ENCODE measurements at places on chromosomes 7 and 10.

- DNase-seq = no peak
Measured at GRCh38 chr7:37540917-37541316, 92.3 kb upstream of the ELMO1 start.

DNA sequence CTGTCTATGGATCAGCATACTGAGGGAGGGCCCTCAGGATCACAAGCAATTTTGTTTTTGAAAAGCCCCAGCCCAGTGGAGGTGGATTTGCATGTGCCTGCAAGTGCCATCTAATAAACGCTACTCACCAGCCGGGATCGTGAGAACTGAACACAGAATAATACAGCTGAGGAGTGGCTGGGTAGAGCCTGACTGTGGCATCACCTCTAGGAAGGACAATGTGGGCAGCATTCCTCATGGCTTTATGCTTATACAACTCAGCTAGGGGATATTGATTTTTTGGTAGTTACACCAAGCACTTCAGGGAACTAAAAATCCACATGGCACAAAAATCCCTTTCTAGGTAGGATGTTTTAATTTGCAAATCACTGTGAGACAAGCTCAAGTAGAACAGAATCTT is 72.7 kb upstream of the PALS2 start:
- no peak for DNase-seq

DNA sequence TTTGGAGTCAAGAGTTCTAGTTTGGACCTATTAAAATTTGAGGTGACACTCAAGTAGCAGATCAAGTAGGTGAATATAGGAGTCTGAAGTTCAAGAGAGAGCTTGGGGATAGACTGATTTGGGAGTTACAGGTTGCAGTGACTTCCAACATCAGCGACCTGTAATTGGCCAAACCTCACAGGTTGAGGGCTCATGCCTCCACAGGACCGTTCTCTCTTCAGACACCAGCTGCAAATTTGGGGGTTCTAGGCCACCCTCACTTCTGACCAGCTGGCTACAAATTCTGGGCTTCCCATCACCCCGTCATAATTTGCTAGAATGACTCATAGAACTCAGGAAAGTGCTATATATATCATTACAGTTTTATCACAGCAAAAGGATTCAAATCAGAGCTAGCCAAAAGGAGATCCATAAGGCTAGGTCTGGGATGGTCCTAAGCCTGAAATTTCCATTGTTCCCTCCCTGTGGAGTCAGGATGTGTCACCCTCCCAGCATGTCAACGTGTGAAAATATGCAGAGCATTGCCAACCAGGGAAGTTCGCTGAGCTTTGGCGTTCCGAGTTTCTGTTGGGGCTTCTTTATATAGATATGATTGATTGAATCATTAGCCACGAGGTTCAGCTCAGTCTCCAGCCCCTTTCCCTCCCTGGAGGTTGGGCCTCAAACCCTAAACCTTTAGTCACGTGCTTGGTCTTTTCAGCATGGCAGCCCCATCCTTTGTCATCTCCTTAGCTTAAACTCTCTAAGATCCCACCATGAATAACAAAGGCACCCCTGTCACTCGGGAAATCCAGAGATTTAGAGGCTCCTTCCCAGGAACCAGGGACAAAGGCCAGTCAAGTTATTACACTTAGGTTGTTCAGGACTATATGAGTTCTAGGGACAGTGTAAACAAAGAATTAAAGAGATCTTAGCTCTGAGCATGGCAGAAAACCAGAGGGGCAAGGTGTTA is 20.7 kb upstream of the ZNF212 start:
- no peak for DNase-seq

GRCh38 chr10:74530981-74531380 is 295.4 kb upstream of the KAT6B start:
- no peak for DNase-seq

GRCh38 chr10:117980216-117980615 is 66.5 kb downstream of the RAB11FIP2 start:
- no peak for DNase-seq

DNA sequence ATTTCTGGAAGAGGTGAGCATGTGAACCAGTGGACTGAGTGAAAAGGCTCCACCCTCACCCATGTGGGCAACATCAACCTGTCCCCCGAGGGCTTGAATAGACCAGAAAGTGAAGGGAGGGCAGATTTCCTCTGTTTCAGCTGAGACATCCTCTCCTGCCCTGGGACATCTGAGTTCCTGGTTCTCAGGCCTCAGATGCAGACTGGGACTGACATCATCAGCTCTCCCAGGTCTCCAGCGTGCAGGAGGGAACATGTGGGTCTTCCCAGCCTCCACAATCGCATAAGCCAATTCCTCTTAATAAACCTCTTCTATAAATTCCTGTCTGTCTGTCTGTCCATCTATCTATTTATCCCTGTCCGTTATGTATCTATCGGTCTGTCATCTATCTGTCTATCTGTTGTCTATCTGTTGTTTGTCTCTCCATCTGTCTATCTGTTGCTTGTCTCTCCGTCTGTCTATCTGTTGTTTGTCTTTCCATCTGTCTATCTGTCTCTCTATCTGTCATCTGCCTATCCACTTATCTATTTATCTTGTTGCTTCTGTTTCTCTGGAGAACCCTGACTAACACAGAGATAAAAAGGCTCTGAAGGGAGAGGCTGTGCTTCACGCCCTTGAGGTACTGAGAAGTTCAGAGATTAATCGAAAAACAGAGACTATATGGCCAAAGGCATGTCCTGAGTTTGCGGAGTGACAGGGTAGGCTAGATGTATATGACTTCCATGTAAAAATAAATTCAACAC is 140.3 kb upstream of the PFKP start:
- DNase-seq = no peak

- no peak for DNase-seq
Measured at GRCh38 chr10:4504550-4504949, 321.5 kb upstream of the AKR1E2 start.

DNA sequence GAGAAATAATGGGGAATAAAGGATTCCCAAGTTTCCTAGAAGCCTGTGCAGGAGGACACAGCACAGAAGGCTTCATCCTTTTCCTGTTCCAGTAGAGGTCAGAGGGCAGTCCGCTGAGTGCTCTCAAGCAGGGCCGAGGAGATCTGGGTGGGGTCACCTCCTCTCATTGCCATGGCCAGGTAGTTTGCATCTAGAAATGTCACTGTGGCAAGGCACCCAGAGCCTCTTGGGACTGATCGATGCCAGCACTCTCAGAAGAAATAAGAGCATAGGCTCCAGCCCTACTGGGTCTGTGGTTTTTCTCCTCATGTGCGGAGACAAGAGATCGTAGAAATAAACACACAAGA is 7.9 kb downstream of the NUB1 start:
- no peak for DNase-seq

- DNase-seq = peak; percentile 1
Measured at GRCh38 chr10:36888925-36889573, 236.3 kb upstream of the ANKRD30A start.

DNA sequence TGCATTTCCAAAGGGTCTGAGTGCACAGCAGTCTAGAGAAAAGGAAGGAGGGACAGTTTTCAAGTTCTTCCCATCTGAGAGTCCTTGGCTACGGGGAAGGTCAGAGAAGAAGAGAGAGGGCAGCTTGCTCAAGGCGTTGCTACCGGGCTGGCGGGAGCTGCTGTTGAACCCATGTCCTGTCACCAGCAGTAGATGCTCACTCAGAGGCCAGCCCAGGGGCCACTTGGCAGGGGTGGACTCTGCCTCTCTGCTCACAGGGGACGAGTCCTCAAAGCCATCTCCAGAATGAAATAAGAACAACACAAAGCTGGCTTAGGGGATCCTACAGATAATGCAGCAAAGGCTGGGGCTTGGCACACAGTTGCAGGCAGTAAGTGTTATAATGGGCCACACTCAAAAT is 231.5 kb downstream of the TNS3 start:
- no peak for DNase-seq

DNA sequence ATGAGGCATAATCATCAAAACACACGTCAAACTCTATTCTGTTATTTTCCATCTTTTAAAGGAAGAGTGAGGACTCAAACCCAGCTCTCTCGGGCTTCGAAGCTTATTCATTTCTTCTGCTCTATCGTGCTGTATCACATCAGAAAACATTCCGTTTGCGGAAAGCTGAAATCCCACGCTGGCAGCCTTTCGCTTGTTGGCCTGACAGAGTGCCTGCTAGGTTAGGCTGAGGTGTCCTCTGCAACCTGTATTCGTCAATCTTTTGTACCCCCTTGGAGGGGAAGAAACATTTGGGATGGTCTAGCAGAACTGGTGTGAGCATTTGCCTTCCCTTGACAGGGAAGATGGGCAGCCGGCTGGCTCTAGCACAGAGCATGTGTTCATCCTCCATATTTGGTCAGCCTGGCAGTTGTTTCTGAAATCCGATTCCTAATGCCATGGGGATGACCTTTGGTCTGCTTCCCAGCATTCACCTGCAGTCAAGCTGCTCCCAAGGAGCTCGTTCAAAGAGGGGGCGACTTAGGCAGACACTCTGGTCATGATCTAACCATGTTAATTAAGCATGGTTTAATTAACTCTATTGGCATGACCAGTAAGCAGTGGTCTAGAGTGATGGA is 55.2 kb downstream of the TACC2 start:
- DNase-seq = no peak

DNA sequence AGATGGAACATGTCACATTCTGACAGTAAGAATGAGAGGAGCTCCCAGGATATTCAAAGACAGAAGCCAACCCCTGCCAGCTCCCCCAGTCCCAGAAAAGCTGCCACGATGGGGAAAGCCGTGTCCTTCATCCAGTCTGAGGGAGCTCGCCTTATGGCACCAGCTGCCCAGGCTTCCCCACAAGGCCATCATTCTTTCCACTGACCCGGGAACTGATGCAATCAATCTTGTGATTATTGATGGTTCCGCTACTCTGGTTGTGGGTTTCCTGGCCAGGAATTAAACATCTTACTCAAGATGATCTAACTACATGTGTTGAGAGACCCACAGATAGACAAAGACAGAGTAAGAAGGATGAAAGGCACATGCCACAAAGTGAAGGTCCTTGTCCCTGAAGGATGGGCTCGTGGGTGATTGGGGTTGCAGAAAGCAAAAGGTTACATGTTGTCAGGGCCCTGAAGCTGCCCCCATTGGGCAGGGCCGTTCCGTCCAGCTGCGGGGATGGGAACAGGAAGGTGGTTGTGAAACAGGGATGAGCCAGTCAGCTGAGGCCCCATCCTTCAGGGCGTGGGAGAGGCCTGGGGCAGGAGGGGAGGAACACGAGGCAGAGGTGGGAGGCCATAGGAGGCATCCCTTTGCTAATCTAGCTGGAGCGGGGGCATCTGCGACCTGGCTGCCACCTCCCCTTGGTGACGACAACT is 127.6 kb downstream of the OAT start:
- no peak for DNase-seq

- DNase-seq = no peak
Measured at GRCh38 chr7:153090764-153091163, 331.2 kb downstream of the ACTR3B start.

DNA sequence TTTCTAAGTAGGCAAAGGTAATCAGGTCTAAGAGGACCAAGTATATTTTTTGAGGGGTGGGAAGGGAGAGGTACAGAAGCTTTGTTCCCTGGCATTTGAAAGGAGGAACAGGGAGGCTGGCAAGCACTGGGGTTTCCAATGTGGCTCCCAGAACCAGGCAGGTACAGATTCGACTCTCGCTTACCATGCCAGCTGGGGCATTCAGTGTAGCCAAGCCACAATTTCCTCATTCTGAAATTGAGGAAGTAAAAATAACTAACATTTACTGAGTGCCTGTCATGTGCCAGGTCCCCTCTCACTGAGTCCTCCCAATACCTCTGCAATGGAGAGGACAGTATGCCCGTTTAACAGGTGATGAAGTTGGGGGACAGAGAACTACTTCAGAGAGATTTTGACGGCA is 45.9 kb upstream of the BET1 start:
- no peak for DNase-seq

DNA sequence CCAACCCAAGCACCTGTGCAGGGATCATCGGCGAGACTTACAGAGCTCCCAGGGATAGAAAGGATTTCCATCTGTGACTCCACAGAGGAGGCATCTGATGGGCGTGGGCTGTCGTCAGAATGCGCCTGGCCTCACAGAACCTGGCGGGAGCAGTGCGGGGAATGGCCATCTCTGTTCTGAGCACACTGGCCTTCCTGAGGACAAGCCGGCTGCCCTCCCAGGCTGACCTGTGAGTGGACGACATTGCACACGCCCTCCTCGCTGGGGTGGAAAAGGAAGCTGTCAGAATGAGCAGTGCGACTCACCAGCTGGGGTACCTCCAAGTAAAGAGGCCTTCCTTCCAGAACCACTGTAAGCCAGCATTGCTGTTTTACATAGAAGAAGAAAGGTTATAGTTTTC is 234.6 kb upstream of the PITRM1 start:
- no peak for DNase-seq

DNA sequence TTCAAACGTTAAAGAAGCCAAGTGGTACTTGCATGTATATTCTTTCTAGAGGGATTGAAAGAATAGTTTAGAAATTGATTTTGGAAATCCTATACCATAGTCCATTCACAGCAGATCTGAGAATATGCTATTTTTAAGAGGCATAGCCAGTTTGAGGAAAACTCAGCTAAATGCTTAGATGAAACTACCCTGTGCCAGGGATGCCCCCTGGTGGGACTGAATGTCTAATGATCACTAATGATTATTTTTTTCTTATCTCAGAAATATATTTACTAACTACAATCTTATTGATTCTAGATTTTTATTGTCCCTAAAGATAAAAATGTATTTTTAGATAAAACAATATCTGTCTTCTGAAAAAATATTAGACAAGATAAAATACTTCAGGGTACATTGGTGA is 844.9 kb upstream of the PHF14 start:
- DNase-seq = no peak

DNA sequence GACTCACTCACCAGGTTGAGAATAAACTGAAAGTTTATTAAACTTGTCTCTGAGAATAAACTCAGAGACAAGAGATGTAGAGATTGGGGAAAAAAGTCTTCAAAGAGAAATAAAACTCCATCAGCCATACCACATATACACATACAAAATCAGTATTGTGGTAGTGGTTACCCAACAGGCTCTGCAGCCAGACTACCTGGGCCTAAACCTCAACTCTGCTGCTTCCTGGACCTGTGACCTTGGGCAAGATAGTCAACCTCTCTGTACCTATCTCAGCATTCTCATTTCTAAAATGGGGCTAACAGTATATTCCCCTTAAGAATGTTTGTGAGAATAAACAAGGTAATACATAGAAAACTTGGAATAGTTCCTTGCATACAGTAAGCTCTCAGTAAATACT is 15.3 kb downstream of the TPK1 start:
- no peak for DNase-seq

Measured in T1000 (cell line).